DND-41 (cell line): ENCODE measurements at places on chromosomes 1 and 21.

DNA sequence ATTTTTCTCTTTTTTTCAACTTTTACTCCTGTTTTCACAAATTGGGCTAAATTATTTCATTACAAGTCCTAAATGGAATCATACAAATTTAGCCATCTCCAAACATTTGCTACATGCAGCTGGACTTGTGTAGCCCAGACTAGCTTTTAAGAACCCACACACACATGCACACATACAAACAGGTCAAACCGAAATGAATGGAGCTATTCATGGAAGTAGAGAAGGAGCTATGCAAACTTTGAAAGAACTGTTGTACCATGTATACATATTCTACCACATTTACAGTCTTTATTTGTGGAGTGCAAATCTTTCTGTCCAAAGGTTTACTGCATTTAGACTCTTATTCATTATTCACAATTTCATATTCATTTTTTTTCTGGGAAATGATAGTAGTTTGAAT is 189.1 kb upstream of the RNPC3 start:
- no peak for DNase-seq

DNA sequence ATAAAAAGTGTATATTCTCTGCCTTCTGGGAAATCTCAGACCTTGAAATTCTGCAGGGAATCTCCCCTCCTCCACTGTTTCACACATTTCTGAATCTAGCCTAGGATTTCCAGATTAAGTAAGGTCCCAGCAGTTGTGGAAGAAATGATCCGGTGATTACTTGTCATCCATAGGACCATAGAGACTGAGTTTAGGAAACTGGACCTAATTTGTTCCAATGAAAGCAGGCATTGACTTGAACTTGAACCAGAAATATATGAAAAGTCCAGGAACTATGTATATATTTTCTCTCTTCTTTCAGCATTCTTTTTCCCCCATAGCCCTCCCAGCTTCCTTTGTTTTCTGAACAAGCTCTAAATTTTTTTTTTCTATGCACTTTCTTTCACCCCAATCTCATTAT is 149.5 kb upstream of the SPAG17 start:
- no peak for DNase-seq

DNA sequence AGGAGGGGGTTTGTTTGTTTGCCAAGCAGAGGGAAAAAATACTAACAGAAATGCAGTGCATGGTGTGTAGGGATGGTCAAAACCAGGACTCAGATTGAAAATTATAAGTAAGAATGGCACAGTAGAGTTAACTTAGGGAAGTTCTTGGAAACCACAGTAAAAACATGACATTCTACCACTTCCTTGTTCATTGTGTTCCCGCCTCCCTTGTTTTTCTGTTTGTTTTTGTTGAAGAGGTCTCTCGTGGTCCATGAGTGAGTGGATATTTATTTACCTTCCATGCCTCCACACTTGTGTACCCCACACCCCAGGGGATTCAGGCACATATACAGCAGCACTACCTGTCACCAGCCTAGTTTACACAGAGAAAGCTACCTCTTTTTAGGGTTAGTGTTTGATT is 69.6 kb downstream of the OLFML2B start:
- DNase-seq = no peak

- no peak for DNase-seq
These were observed 36.3 kb downstream of the PKP1 start for GRCh38 chr1:201319631-201320030.

GRCh38 chr1:220889333-220889732 is 10.1 kb downstream of the HLX start:
- DNase-seq = no peak
